ENCODE measurements at places on chromosomes 7 and 10.

GRCh38 chr7:816300-816750, 16.0 kb upstream of the SUN1 start:
- DNase-seq: peak; percentile 99

GRCh38 chr10:12603766-12604470, 254.6 kb downstream of the CAMK1D start:
- no peak for DNase-seq

DNA sequence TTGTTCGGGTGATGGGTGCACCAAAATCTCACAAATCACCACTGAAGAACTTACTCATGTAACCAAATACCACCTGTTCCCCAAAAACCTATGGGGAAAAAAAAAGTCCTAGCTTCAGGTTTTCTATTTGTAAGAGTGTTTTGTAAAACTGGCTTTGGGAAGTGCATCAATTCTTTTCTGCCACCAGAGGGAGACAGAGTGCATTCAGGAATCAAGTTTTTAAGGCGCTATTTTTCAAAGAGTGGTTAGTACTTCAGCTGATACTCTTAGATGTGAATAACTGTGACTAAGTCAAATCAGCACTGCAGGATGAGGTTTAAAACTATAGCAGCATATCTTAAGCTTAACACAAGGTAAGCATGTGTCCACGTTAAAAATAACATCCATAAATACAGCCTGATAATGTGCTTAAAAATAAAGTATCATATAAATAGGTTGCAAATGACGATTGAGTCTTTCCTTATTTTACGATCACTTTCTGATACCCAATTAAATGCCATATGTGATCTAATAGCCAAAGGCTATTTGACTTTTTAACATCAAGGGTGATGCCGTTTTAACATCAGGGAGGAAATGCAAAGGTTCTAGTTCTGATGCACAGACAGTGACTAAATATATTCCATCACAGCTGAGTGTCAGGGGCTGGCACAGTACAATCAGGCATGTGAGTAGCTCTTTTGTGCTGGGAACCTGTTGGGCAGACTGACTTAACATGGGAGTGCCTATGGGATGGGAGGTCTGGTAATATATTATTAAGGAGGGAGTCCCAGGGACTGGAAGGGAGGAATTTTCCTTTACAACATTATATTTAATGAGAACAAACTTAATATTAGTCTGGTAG, 10.6 kb upstream of the LYZL2 start:
- peak; percentile 63 for DNase-seq

DNA sequence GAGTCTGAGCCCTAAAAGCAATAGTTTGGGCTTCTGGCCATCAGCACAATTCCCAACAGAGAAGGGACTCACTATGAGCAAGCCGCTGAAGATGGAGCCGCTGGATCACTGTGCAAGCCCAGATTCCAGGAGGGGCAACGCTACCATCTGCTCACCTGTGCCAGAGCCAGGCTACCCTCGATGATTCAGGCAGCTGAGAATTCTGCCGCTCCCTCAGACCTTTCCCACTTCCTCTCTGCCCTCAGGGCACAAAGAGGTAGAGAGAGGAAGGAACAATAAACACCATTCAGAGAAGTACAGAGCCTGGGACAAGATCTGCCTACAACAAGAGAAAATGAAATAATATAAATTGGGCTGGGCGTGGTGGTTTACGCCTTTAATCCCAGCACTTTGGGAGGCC, 98.1 kb downstream of the MYOF start:
- peak; percentile 66 for DNase-seq

Measured in COLO829 (cell line).